ENCODE measurements at places on chromosomes 3 and 15. TPM values are rescaled to one million over a fixed set of nuclear protein-coding genes. Genes with fewer than 3 reads are reported as not detected.

DNA sequence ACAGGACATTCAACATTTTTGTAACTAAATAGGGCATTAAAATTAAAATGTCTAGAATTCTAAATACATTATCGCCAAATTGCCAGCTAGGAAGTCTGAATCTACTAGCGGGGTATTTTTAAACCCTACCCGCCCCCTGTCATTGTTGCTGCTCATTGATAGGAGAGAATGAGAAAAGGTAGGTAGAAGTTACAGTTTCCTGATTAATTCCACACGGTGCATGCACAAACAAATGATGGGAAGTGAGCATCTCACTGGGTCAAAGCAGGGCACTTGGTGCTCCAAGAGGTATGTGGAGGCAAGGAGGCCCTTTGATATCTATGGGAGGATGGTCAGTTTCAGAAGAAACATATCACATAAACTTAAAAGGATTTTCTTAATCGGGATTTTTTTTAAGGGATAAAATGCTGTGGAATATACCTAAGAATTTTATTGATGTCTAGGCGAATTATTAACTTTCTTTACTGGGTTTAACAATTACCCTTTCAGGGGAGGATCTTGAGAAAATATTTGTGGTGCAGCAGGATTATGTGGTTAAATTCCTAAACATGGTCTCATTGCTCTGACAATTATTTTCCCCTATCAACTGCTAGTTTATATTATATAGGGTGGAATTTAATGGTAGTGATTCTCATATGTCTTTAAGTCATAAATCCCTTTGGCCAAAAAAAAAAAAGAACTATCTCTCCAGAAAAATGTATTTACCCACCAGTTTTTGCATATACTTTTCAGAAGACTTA is 236.0 kb upstream of the GOLGA6L4 start:
- no peak for DNase-seq

GRCh38 chr15:44500555-44500954 is 36.4 kb upstream of the EIF3J start:
- DNase-seq: no peak

- no peak for DNase-seq
Measured at GRCh38 chr3:172211123-172211522, 171.7 kb downstream of the FNDC3B start.

The TRPC1 gene
- total RNA-seq: 10.0 TPM

The IL17RC gene
- 33.2 TPM for total RNA-seq

- no peak for DNase-seq
Measured at GRCh38 chr3:40477666-40478065, 744 bp downstream of the ZNF619 start.

The SAXO2 gene
- 3.0 TPM for total RNA-seq
